Right cardiac atrium (tissue), 5 donors: ENCODE measurements at places on chromosomes 6 and 20. TPM values are rescaled to one million over a fixed set of nuclear protein-coding genes. Genes with fewer than 3 reads are reported as not detected.

- DNase-seq = no peak
Observed at GRCh38 chr6:118580585-118581419, 32.7 kb downstream of the PLN start.

DNA sequence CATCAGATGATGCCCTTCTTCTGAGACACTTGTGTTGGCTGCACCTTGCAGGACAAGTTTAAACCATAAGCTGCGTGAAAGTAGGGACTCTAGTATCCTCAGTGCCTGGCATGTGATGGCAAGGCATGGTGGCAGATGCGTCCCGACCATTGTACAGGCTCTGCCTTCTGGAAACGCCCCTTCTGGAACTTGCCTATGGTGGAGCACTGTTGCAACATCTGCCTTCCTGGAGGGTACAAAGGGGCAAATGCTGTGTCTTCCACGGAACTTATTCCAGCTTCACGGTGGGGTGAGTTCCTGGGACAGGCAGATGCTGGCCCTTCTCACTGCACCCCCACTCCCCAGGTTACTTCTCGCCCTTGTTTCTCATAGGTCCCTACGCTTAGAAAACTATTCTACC lies 232.8 kb downstream of the THBS2 start:
- DNase-seq = no peak

DNA sequence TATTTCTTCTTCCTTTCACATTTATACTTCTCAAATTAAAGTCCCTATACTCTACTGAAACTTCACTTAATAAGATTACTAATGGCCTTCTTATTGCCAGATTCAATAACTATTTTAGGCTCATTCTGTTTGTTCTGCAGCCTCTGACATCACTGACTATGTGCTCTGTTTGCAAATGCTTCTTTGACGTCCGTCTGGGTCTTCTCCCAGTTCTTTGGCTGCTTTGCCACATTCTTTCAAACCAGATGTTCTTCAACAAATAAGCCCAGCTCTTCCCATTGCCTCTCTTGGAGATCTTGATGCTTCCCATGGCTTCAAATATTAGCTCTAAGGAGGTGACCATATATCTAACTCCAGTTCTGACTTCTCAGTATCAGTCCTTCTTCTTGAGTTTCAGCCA lies 117.4 kb downstream of the BTBD9 start:
- DNase-seq = no peak

- no peak for DNase-seq
Observed at GRCh38 chr6:89797317-89797716, 22.3 kb downstream of the MDN1 start.

- no peak for DNase-seq
Observed at GRCh38 chr6:122758927-122759334, 20.6 kb upstream of the FABP7 start.

GRCh38 chr6:66992660-66993059 lies 1285.6 kb upstream of the EYS start:
- no peak for DNase-seq

DNA sequence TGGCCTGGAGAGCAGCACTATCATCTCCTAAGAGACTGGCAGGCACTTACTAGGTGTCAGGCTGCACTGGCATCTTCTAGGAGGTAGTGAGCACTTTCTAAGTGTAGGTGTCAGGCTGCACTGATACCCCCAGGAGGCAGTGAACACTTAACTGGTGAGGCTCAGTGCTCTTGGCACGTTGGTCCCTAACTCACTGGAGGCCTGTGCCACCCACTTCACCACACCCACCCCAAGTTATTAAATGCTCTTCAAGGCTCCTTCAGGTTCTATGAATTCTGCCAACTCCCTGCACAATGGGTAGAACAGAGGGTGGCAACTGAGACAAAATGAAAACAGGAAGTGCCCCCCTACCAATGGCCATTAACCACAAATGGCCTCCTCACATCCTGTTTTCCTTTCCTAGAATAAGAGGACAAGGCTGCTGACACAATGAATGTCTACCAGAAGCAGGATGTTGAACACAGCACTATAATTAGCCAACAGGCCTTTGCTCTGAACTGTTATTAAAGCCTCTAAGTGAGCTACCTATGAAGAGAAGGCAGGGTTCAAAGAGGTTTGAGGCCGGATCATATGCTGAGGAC lies 29.4 kb downstream of the NCOA5 start:
- DNase-seq = no peak

GRCh38 chr20:50417023-50417329 lies 93.2 kb upstream of the PTPN1 start:
- no peak for DNase-seq

DNA sequence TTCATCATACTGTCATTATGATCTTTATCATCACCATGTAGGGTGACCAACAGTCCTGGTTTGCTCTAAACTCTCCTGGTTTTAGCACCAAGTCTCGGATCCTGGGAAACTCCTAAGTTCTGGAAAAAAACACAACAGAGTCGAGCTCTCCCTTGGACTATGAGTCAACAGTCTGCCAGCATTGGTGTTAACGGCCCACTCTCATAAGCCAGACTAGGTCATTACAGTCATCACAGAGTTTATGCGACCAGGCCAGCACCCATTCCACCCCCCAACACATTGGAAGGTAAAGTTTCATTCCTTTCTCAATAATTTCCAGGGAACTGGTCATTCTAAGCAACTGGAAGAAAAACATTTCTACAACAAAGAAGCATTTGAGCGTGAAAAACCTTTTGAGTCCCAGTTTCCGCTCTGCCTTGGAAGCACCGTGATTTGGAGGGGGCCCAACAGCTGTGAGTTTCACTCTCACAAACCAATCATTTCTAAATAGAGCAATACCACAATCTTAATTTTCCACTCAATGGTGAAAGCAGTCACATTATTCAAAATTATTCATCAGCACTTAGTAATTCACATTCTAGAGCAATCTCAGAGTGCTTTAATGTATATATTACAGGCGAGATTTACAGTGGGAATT lies 445.0 kb downstream of the CDH26 start:
- no peak for DNase-seq

GRCh38 chr6:44715188-44715587 lies 327.7 kb downstream of the CDC5L start:
- DNase-seq = no peak

GRCh38 chr6:118502169-118502568 lies 45.9 kb upstream of the PLN start:
- no peak for DNase-seq

DNA sequence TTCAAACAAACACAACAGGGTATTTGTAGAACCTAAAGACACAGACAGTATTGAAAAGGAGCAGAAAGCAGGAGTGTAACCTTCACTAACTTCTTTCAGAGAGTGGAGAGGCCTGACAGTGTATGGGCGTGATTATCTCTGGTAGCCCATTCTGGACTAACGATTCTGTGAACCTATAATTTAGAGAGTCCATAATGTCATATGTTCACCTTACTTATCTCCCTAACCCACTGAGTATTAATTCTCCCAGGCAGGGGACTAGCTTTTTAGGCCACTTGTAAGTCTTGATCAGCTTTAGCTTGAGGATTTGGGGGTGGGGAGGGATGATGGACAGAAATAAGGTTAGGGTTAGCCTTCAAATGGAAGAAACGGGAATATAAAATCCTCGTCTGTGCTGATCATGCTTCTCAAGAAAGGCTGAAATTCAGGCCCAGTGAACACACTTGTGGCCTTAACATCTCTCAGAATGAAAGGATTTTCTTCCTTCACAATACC lies 2.8 kb upstream of the PARD6B start:
- DNase-seq = no peak

DNA sequence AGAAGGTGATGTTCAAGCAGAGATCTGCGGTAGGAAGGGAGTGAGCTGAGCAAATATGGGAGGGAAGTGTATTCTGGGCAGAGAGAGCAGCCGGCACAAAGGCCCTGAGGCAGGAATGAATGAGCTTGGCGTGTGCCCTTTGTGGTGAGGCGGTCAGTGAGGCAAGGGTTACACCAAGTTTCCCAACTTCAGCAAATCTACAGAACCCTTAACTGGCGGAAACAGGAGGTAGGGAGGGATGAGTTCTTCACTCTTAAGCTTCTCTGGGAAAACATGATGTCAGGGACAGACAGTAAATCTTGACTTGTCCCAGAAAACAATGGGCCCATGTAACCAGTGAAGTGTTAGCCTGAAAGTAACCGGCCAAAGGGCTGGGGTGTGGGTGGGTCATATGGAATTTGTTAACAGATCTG lies 97.1 kb upstream of the PTPN1 start:
- no peak for DNase-seq

GRCh38 chr6:69555088-69555638 lies 241.6 kb downstream of the LMBRD1 start:
- no peak for DNase-seq

DNA sequence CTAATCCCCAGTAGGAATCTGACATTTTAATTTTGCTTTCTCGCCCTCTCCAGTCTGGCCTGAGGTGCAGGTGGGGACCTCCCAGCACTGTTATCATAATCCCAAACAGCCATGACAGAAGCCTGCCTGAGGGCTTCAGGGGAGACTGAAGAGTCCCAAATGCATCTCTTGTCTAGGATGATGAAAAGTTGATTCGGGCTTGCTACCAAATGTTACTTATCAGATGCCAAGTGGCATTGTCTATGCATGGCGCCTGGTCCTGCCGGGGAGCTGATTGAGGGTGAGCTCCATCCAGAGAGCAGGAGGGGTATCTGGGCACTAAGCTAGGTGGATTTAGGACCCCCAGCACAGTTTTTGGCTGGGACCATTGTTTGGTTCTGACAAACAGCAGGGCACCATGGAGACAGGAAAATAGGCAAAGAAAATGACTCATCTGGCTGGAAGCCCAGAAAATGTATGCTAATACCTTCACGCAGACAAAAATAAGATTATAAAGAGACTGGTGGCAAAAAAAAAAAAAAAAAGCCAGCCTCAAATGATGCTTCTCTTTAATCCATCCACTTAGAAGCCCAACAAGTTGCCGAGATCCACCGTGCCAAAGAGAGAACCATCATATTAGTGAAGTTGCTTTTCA lies 513.7 kb upstream of the SULF2 start:
- DNase-seq = no peak

DNA sequence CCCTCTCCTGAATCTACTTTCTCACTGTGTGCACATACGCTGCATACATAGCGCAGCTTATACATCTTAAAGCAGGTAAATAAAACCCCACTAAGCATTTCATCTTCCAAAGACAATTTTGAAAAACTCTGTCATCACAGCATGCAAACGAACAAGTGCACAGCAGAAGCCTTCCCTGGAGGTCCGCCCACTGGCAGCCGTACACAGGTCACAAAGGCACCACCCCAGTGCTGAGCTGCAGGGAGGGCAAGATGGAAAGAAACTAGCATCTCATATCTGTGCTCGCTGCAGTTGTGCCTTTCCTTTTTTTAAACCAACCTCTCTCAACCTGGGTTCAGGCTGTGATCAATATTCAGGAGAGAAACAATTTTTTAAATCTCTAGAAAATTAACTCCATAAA lies 73.3 kb downstream of the HUS1B start:
- DNase-seq = no peak

GRCh38 chr6:158198461-158198860 lies 30.3 kb downstream of the GTF2H5 start:
- no peak for DNase-seq

GRCh38 chr20:17493173-17493572 lies 38.0 kb downstream of the BFSP1 start:
- DNase-seq = no peak

- no peak for DNase-seq
Observed at GRCh38 chr20:50186987-50187402, 3.6 kb upstream of the CEBPB start.

DNA sequence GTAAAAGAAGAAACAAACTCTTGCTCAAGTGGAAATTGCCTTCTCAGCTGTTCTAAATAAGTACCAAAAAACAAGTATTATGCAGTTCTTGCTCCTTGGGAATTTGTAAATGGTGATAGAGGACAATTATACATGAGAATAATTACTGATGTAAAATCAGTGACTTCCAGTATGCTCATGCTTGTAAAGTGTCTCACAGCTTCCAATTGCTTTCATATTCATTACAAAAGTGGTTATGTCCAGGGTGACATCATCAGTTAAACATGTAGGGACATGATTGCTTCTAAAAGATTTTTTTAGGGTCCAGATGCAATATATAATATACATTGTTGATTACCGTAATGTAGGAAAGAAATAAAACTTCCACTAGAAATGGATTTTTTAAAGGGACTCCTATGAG lies 122.8 kb upstream of the B3GAT2 start:
- DNase-seq = no peak

DNA sequence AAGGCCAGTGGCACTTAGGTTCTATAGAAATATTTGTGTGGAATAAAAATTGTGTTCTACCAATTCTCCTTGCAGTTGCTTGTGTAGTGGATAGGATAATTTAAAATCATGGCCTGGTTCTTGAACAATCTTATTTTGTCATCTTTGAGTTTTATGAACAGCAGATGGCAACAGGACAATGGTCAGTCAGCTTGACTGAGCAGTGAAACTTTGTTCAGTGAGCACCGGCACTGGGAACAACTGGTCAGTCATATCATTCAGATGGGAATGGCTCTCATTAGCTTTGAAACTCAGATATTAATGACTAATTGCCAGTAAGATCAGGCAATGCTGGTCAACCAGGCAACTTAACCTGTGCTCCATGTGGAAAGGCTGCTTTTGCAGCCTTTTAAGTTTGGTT lies 129.2 kb downstream of the BCKDHB start:
- no peak for DNase-seq

C2 gene
- total RNA-seq = 10.9 TPM

HLA-F gene
- total RNA-seq = 45.8 TPM

FBXO9 gene
- total RNA-seq = 79.9 TPM

HLA-DOA gene
- 2.3 TPM for total RNA-seq

CST7 gene
- 1.5 TPM for total RNA-seq

FUT9 gene
- total RNA-seq = not detected
